ENCODE measurements at places on chromosomes 7 and 10. TPM values are rescaled to one million over a fixed set of nuclear protein-coding genes. Genes with fewer than 3 reads are reported as not detected.

The AGAP9 gene
- total RNA-seq = 0.90 TPM

The PSAP gene
- 907 TPM for total RNA-seq

The ZNF485 gene
- 2.6 TPM for total RNA-seq

The GNAI1 gene
- 21.4 TPM for total RNA-seq

The ETV1 gene
- total RNA-seq = 5.4 TPM

The OR2A1 gene
- total RNA-seq = not detected
